GM03348 (cell line): ENCODE measurements at places on chromosomes 6 and 20.

DNA sequence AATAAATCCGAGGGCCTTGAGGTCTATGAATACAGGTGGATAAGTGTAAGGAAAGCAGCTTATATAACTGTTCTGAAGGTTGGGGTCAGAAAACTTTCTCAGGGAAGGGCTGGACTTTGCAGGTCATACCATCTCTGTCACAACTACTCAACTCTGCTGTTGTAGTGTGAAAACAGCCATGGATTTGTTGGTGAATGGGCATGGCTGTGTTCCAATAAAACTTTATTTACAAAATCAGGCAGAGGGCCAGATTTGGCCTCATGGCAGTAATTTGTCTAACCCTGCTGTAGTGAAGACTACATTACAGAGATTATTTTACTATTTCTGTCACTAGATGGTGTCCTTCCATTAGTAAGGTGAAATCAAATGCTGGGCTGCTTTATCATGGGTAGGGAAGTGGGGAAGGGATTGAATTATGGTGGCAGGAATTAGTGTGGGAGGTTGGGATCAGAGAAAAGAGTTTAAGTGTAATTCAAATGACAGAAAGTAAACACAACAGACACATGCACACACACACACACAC lies 409.6 kb upstream of the CHD6 start:
- DNase-seq, result no peak

- no peak for DNase-seq
These were observed 2.1 kb downstream of the EPM2A start for GRCh38 chr6:145733207-145733606.

- peak; percentile 59 for DNase-seq
These were observed 88.4 kb downstream of the HFE start for GRCh38 chr6:26175428-26176181.

DNA sequence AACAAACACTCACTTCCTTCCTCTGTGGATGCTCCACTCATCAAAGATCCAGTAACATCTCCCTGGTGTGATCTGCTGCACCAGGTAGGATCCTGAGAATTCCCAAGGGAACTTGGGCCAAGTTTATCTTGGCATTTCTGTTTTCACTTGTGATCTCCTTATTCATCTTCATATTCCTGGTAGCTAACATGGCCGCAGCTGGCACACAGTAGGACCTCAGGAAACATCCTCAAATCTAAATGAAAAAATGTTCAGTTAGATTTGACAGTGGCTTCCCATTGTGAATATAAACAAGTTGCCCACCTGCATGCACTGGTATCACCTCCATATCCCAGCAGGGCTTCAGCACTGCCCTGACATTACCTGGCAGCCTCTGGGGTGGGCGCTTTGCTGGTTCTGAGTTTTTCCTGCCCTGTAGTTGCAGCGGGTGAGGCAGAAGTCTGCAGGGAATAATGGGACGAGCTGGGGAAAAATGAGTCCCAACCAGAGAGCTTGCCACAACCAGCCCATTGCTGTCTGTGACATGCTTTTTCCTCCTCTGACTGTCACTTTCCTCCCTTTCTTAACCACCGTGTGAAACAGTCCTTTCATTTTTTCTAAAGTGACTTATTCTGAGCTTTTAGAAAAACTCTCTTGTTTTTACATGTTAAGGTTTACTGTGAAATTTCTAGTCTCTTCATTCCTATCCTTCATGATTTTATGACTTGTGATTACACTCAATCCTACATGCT lies 9.4 kb upstream of the DSTN start:
- no peak for DNase-seq

DNA sequence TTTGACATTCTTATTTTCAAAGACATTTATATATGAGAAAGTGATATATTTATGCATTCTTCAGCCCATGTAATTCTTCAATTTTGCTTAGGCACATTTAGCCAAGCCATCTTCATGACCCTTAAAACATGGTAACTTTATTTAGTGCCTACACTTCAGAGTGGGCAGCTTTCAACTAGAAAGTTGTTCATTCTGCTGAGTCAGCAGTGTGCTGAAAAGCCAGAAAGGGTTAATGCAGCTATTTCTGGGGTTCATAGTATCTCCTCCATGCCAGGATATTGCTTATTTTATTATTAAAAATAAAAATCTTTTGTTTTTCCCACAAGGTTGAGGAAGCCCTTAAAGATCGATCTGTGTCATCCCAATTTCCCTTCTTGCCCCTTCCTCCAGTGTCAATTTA lies 79.2 kb downstream of the EDN1 start:
- DNase-seq, result no peak
